ENCODE measurements at places on chromosomes 7 and 10.

GRCh38 chr7:99289185-99289584 is 16.5 kb downstream of the MYH16 start:
- no peak for DNase-seq

- peak; percentile 17 for DNase-seq
Observed at GRCh38 chr10:62733654-62734293, 70.7 kb upstream of the ADO start.

GRCh38 chr7:49789736-49790135 is 16.3 kb downstream of the VWC2 start:
- no peak for DNase-seq

- DNase-seq, result no peak
Observed at GRCh38 chr10:75851580-75852345, 420.3 kb downstream of the LRMDA start.

DNA sequence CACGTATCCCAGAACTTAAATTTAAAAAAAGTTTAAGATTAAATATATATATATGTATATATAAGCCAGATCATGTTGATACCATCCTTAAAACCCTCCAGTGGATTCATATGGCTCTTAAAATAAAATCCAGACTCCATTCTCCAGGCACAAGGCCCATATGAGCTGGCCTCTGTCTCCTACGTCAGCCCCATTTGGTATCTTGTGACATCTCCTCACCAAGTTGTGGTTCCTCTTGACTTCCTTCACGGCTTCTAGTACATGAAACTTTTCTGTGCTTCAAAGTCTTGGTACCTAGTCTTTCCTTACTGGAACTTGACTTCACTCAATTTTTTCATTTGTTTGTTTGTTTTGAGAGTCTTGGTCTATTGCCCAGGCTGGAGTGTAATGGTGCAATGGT is 61.3 kb downstream of the PRLHR start:
- no peak for DNase-seq

GRCh38 chr7:4766666-4767519 is 8.5 kb upstream of the AP5Z1 start:
- no peak for DNase-seq
